Hepatocyte (in vitro differentiated cells): ENCODE measurements at places on chromosomes 5 and 9. TPM values are rescaled to one million over a fixed set of nuclear protein-coding genes. Genes with fewer than 3 reads are reported as not detected.

The TTC23L gene
- 0.07 and 0.76 TPM in 2 replicates for total RNA-seq

GRCh38 chr5:154397652-154398406, 48.0 kb upstream of the SAP30L start:
- DNase-seq: no peak

DNA sequence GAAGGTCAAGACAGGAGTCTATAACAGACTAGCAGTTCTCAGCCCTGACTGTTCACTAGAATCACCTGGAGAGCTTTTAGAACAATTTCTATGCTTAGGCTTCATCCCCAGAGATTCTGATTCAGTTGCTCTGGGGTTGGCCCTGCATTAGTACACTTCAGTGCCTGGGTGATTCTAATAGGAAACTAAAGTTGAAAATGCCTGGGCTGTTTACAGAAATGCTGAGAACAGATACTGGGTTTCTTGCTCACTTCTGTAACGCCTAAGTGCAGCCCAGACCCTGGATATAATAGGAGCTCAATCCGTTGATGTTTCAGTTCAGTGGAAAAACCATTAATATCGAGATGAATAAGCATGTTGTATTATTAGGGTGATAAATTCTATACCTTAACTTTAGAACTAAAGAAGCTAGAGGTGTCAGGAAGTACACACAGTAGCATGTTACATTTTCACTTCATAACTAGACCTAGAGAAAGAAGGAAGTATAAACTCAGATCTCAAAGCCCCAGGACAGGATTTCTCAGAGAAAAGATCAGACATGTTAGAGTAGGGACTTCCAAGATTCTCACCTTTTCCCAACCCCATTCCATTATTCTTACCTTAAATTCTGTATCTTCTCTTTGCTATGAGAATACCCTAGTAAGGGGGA, 20.4 kb downstream of the HAVCR2 start:
- DNase-seq: no peak

The ENTREP1 gene
- total RNA-seq: 2.2 and 3.4 TPM in 2 replicates

DNA sequence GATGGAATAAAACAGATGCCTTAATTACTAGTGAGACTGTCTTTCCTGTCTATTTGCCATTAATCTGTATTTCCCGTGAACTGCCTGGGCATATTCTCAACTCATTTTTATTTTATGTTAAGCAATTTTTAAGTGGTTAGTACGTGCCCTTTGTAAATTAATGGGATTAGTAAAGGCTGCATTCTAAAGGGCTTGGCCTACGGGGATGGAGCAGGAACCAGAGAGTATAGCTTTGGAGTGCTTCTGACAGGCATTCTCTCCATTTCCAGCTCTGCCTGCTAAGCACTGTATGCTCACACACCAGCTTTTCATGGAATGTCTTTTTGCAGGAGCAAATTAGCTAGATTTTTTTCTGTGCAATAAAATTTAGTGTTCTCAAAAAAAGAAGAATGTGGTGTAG, 241.2 kb downstream of the MCTP1 start:
- no peak for DNase-seq

- no peak for DNase-seq
Observed at GRCh38 chr5:30099634-30100033, 1093.9 kb upstream of the CDH6 start.

The HEMGN gene
- not detected in 2 replicates for total RNA-seq

DNA sequence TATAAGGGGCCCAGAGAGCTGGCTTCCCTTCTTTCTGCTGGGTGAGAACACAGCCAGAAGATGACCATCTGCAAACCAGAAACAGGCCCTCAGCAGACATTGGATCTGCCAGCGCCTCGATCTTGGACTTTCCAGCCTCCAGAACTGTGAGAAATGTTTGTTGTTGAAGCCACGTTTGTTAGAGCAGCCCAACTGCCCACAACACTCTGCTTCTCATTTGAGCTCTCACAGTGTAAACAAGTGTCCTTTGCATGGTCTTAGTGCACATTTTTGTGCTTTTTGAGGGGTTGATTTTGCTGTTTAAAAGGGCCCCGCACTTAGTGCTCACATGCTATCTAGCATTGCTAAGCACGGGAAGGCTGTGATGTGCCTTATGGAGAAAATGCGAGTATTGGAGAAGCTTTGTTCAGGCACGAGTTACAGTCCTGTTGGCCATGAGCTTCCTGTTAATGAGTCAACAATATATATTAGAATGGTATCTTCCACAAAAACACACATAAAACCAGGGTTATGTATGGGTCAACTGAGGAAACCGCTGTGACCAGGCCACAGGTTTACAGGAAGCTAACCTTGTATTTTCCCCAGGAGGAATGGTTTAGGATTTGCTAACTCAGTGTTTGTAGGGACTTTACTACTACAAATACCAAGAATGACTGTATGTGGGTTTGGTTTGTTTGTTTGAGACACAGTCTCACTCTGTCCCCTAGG, 11.9 kb downstream of the CMBL start:
- DNase-seq: no peak

DNA sequence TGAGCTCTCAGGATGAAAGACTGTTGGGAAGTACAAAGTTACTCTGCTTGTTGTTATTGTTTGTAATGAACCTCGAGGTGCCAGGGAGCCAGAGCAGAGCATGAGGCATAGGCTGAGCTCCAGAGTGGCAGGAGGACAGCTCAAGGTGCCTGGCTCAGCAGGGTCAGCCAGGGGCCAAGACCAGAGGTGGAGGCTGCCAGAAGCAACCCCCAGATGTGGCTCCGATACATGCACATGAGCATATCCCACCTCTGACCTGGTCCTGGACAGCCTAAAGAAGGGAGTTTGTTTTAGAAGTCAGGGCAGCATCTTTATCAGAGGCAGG, 105.6 kb downstream of the PSD2 start:
- no peak for DNase-seq

DNA sequence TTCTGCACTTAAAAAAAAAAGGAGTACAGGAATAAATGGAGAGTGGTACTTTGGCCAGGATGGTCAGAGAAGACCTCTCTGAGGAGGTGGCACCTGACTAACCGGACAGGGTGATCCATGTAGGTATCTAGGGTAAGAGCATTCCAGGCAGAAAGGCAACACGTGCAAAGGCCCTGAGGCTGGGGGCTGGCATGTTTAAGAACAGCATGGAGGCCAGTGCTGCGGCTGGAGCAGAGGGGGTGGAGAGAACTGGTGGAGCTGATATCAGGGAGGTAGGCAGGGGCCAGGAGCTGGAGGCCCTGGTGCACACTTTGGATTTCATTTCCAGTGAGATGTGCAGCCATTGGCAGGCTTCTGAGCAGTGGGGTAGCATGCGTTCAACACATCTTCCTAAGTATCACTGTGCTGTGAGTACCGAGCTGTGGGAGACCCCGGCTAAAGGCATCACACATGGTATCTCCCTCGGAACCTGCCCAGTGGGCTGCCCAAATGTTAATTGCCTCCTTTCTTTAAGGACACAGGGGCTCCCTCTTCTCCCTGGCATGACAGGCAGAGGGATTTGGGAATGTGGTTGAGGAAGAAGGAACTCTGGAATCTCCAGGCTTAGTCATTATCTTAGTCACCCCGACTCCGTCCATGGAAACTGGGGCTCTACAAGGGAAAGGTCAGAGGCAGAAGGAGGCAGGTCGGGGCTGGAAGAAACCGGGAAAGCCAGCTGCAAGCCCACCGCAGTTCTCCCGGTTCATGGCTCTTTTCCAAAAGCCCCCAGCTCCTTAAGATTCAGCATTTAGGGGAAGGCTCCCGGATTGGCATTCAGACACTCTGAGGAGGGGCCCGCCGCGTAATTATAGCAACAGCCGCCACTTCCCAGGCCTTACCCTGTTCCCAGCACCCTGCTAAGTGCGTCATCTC, 18.6 kb downstream of the SLC6A7 start:
- no peak for DNase-seq

The FOCAD gene
- total RNA-seq: 54.1 and 55.6 TPM in 2 replicates

DNA sequence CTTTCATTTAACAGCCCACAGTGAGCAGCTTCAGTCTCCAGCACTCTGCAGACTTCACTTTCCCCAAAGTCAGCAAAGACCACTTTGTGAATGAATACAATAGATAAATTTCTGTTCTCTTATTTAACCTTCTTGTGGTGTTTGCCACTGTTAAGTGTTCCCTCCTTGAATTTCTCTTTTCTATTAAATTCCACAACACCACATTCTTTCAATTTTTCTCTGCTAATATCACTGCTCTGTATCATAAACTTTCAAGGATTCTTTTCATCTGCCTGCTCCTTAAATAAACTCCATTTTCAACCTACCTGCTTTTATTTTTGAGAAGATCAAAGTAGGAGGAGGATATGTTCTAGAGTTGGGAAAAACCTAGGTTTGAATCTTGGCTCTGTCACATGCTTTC, 739.5 kb upstream of the GRAMD2B start:
- no peak for DNase-seq

The PCDHGA6 gene
- total RNA-seq: 0.12 TPM in 1 of 2 replicates, not detected in the other

- DNase-seq: no peak
Observed at GRCh38 chr5:56116599-56117141, 116.5 kb downstream of the ANKRD55 start.

- peak; percentile 48 for DNase-seq
Observed at GRCh38 chr9:114988962-114989599, 58.7 kb upstream of the TNFSF8 start.

- no peak for DNase-seq
Observed at GRCh38 chr9:136516191-136516654, 29.6 kb downstream of the NOTCH1 start.

DNA sequence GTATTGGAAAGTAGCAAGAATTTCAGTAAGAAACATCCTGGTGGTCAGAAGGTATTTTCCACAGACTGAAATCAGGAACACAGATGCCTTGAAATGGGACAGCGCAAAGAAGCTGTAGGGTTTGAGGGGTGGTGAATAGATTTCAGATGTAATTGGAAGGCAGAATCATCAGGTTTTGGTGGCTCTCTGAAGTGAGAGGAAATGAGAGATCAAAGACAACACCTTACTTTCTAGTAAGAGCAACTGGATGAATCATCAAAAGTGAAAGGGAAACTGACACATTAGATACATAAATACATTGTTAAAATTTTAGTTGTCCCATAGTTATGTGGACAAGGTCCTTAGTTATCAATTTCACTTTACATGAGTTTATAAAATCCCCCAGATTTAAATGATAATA, 188.2 kb upstream of the SLC27A6 start:
- DNase-seq: no peak

The ADAMTSL1 gene
- 18.2 and 24.0 TPM in 2 replicates for total RNA-seq

The QRFP gene
- total RNA-seq: not detected in 2 replicates

DNA sequence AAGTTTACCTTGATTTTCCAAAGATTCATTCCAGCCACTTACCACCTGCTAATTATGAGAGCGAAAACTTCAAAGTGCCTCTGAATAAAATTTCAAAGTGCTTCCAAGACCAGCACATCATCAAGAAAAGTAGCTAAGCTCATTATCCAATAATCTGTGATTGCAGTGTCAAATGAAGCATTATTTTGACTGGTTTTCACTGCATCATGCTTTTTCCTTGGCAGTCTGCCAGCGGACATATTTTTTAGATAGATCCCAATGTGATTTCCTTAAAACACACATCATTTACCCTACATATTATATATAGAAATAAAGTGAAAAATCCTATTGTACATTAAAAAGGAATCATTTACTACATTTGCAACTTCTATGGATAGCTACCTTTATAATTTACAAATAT, 508.6 kb upstream of the FAM174A start:
- no peak for DNase-seq

The RELL2 gene
- 7.6 and 16.9 TPM in 2 replicates for total RNA-seq

The UQCRQ gene
- 146 and 174 TPM in 2 replicates for total RNA-seq

GRCh38 chr9:93355827-93356226, 95.7 kb upstream of the FAM120A start:
- no peak for DNase-seq

DNA sequence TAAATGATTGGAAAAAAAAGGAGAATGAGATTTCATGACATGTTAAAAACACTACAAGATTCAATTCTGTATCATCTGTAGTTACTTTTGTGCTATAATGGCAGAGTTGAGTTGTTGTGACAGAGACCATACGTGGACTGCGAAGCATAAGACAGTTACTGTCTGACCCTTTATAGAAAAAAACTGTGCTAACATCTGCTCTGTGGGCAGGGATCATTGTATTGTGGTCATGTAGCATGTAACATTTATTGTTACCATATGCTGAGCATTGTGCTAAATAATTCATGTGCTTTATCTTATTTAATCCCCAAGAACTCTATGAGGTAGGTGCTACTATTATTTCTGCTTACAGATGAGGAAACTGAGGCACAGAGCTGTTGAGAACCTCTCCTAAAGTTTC, 147.3 kb upstream of the HMHB1 start:
- no peak for DNase-seq

- no peak for DNase-seq
Observed at GRCh38 chr9:136187683-136188586, 17.0 kb downstream of the LHX3 start.

DNA sequence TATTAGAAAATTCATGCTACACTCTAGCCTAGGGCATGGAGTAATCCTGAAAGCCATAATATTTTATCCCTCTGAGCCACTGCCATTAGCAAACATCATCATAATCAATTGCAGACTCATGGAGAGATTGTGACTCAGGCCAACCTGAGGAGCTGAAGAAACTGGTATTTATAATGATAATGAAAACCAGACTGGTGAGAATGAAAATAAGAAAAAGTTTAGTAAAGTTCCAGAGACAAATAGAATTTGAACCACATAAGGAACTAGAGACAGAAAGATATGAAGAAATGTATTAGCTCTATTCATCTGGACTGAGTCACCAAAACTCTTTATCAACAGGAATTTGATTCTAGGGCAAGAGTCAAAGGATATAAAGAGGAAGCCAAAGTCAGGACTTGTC, 158.7 kb downstream of the DRD1 start:
- no peak for DNase-seq

GRCh38 chr5:174381241-174381640, 335.7 kb downstream of the NSG2 start:
- no peak for DNase-seq

The UBAP2 gene
- total RNA-seq: 22.9 and 24.9 TPM in 2 replicates

DNA sequence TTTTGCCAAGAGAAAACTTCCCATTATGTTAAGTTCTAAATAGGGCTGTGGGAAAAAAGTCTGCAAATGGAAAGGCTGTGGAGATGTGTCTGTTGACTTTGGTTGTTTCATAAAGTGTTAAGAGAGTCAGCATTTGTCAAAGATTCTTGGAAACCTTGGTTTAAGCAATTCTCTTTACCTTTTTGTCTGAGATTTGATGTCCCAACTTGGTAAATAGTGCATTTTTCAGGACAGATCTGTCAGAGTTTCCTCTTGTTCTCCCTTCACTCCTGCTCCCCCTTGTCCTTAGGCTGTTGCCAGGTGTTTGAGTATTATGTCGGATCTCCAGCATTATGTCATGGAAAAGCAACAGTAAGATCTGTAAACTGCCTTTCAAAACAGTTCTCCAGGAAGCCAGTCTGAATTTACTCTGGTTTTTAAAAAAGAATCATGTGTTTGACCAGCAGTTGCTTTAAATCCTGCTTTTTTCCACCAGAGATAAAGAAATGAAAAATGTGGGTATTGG, 79.1 kb upstream of the ADAMTSL1 start:
- peak; percentile 13 for DNase-seq

- DNase-seq: no peak
Observed at GRCh38 chr9:79569814-79570447, 1.8 kb upstream of the TLE4 start.
